ENCODE measurements at places on chromosomes 16 and 17. TPM values are rescaled to one million over a fixed set of nuclear protein-coding genes. Genes with fewer than 3 reads are reported as not detected.

Gene HBQ1
- 0.37 TPM for total RNA-seq

Gene HOXB4
- total RNA-seq = 0.66 TPM

Gene EVPL
- total RNA-seq = 0.16 TPM

Gene ERBB2
- total RNA-seq = 5.8 TPM

Gene FN3K
- total RNA-seq = 2.1 TPM

Gene KRTAP4-3
- not detected for total RNA-seq

Gene KRT9
- not detected for total RNA-seq

Gene GPR179
- total RNA-seq = 0.07 TPM

Gene PRR35
- total RNA-seq = not detected

Gene BIRC5
- total RNA-seq = 107 TPM

Gene SNX20
- 48.9 TPM for total RNA-seq

Gene OR3A3
- not detected for total RNA-seq

Gene ATAD5
- total RNA-seq = 40.8 TPM

Gene NPIPA7
- 6.7 TPM for total RNA-seq

Gene OTOA
- 0.07 TPM for total RNA-seq

Gene SYCE1L
- total RNA-seq = 4.3 TPM

Gene SPAG5
- 142 TPM for total RNA-seq

Gene HOXB1
- not detected for total RNA-seq

Gene DNAI2
- 0.49 TPM for total RNA-seq

Gene TMEM238L
- not detected for total RNA-seq

Gene KRT31
- total RNA-seq = not detected

Gene LPCAT2
- 0.37 TPM for total RNA-seq

Gene ZFP1
- 17.3 TPM for total RNA-seq

Gene AOC2
- total RNA-seq = 1.7 TPM

Gene SKAP1
- 76.1 TPM for total RNA-seq

Gene PTGES3L
- total RNA-seq = 0.21 TPM

Gene GNG13
- not detected for total RNA-seq

Gene PRM3
- not detected for total RNA-seq

Gene TPPP3
- total RNA-seq = not detected

Gene SDK2
- total RNA-seq = 0.27 TPM

Gene SP6
- 0.14 TPM for total RNA-seq

Gene ETV4
- 2.9 TPM for total RNA-seq

Gene PRSS21
- total RNA-seq = 0.71 TPM

Gene GCGR
- not detected for total RNA-seq

Gene NPIPA8
- total RNA-seq = 61.8 TPM

Gene CEP295NL
- total RNA-seq = not detected

Gene BRICD5
- total RNA-seq = 8.8 TPM

Gene NLE1
- total RNA-seq = 40.6 TPM

Gene TEX14
- 0.14 TPM for total RNA-seq

Gene WFDC1
- total RNA-seq = not detected

Gene OTOP3
- not detected for total RNA-seq

Gene SLC22A31
- total RNA-seq = 0.49 TPM

Gene TMEM106A
- total RNA-seq = 10.7 TPM

Gene JUP
- 0.34 TPM for total RNA-seq

Gene KRT39
- total RNA-seq = not detected

Gene RUNDC1
- 12.3 TPM for total RNA-seq

Gene C17orf67
- total RNA-seq = 5.0 TPM

Gene ZBTB4
- 20.9 TPM for total RNA-seq

Measured in activated CD4-positive, alpha-beta T cell treated with anti-CD3 and anti-CD28 coated beads for 36 hours (primary cell).